ENCODE measurements at places on chromosomes 12 and 14.
A peak's percentile ranks its signal among the peaks of the same experiment; 100 is the strongest.

GRCh38 chr14:22007363-22007762 lies 333.7 kb upstream of the OR4E1 start:
- no peak for DNase-seq

DNA sequence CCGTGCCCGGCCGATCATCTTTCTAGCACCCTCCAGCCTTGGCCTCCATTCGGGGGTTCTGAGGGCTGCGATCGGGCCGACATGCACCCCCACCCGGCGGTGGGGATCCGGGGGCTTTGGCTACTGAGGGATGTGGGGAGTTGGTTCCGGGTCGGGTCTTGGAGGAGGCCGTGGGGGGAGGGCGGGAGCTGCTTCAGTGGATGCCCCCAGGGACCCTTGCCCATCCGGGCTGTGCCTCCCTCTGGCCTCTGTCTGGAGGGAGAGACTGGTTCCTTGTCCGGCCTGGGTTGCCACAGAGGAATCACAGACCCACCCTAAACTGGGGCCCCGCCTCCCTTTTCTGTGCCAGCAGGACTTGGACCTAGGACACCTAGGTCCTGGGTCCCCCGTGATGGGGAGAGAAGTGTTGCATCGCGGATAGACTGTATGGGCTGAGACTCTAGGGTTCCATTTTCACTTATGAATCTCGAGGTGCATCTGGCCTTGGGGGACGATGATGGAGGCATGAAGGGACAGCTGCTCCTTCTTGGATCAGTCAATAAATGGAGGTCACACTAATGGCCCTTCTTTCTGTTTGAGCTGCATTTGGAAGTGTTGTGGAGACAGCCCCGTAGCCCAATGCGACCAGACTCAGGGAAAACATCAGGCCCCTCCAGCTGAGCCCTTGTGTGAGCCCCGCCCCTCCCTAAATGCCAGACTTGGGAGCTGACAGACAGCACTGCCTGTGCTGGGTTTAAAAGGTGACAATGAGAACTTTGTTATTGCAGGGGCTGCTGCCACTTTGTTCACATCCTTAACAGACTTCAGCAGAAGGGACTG lies 577 bp downstream of the DTX3 start:
- no peak for DNase-seq

- DNase-seq = no peak
Observed at GRCh38 chr12:47721431-47721973, 3.8 kb downstream of the ENDOU start.

DNA sequence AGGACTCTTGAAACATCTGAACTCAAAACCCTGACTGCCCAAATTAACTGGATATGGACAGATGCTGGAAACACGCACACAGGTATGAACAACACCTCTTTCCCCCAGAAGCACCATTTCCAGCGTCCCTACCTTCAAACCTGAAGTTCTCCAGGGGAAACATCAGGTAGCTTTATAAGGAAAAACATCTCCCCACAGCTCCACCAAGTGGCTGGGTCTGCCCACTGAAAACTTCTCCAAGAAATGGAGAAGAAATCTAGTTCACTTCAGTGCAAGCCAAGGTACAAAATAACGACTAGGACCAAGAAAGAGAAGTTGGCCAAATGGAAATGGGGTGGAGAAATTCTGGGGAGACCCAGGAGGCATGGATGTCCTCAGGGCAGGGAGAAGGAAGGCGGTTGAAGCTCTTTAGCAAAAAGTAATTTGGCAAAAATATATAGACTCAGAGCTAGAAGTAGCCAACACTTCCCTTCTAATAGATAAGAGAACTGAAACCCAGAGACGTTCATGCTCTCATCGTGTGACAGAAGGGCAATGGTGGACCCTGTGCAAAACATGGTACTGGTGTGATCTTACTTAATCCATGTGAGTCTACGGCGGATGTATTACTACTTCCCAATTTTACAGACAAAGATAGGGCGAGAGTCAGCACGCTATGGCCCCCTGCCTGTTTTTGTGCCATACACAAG lies 10.5 kb upstream of the NUAK1 start:
- DNase-seq = no peak

GRCh38 chr14:20866963-20867362 lies 24.2 kb upstream of the RNASE3 start:
- DNase-seq = peak; percentile 25

Data from erythroblast (primary cell).